ENCODE measurements at places on chromosomes 3 and 15.

GRCh38 chr3:126816986-126817777 is 113.1 kb downstream of the CHCHD6 start:
- DNase-seq, result no peak

DNA sequence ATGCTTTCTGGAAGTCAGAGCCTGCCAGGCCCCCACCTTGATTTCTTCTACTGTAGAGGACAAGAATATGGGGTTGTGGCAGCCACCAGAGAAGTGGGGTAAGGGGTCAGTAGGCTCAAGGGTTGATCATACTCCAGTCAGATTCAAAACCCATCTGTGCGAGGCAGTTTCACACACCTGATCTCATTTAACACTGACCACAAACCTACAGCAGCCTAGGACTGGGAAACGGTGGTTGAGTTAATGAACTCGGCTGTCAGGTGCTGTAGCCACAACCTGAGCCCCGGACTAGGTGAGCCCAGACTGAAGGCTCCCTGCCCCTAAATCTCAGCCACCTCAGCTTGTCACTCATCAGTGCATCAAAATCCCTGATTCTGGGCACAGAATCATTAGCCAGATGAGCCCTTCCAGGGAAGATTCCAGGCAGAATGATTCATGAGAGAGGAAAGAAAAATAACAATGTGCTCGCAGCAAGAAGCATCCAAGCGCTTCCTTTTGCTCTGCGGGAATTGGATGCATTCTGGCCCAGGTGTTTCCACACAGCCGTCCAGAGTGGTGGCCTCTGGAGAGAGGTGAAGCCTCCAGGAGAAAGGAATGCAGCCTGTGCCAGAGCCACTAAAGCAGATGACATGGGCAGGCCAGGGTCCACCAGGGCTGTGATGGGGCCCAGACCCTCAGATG is 102.1 kb downstream of the SRGAP3 start:
- no peak for DNase-seq

DNA sequence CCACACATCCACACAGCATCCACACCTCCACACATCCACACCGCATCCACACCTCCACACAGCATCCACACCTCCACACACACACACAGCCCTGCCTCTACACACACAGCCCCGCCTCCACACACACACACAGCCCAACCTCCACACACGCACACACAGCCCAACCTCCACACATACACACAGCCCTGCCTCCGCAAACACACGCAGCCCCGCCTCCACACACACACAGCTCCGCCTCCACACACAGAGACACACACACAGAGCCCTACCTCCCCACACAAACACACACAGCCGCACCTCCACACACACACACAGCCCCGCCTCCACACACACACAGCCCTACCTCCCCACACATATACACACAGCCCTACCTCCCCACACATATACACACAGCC is 4.7 kb downstream of the MESP1 start:
- DNase-seq, result no peak

GRCh38 chr3:46679681-46680080 is 13.8 kb downstream of the ALS2CL start:
- no peak for DNase-seq

- DNase-seq, result no peak
Observed at GRCh38 chr3:56424885-56425284, 43.4 kb downstream of the ERC2 start.

DNA sequence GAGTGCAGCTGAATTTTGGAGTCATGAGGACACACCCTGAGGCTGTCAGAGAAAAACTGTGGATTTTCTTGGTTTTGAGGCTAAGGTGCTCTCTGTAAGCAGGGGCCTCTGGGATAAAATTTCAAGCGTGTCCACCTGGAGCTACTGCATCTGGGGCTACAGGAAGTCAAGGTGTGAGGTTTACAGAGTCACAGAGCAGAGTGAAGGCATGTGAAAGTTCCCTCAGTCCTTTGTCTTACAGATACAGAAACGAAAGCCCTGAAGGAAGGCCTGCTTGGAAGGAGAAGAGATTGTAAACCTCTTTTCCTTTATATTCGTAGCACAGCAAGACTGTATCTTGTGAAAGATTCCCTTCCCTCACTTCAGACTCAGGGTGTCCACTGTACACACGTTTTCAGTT is 138.6 kb downstream of the OPA1 start:
- no peak for DNase-seq

DNA sequence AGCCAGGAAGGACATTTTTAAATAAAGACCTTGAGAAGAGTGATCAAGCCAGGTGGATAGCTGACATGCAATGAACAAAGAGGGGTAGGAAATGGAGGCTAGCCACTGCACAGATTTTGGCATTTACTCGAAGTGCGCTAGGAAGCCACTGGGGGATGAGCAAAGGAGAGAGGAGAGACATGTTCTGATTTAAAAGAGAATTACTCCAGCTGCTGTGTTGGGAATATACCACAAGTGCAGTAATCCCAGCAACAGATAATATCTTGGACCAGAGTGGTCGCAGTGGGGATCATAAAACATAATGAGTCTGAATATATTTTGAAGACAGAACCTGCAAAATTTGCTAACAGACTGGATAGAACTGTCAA is 19.9 kb downstream of the KPNA4 start:
- no peak for DNase-seq

GRCh38 chr3:188052169-188053035 is 101.6 kb upstream of the LPP start:
- DNase-seq, result peak; percentile 57

DNA sequence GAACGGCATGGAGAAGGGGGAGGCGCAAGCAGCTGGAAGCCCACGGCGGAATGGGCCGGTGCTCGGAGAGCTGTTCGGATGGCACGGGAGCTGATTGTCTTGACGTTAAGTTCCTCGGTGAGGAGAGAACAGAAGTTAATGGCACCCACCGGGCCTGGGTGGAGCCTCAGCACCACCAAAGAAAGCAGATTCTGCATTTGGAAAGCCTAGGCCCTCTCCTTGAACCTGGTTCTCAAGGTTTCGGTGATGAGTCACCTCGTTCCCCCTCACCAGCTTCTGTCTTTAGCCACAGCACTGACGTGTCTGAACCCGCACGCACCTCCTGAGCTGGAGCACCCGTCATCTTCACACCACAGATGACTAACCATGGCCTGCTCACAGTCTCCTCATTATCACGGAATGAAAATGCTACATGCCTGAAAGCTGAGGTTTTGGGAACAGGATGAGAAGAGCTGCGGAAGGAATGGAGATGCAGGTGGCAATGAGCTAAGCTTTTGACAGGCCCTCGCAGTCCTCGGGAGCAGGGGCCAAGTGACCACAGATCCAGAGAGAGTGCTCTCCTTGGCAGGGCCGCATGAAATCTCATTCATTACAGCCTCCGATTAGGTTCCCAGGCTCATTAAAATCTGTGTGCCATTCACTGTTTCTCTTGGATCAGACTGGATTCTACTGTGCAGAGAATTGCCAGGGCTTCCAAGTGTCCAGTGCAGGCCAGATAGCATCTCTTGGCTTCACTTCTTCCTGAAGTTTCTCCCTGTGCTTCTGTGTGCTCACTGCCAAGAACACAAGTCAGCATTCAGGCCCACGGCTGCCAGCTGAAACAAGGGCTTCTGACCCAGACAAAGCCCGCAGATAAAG is 96.3 kb upstream of the DLG1 start:
- DNase-seq, result peak; percentile 100

GRCh38 chr3:13045904-13046568 is 27.2 kb downstream of the IQSEC1 start:
- DNase-seq, result no peak

GRCh38 chr3:129432036-129432435 is 3.6 kb upstream of the EFCAB12 start:
- no peak for DNase-seq

GRCh38 chr3:48069339-48069738 is 53.1 kb upstream of the MAP4 start:
- no peak for DNase-seq

Data from iris pigment epithelial cell (primary cell).